Thyroid gland (tissue), 4 donors: ENCODE measurements at places on chromosomes 3 and 15. TPM values are rescaled to one million over a fixed set of nuclear protein-coding genes. Genes with fewer than 3 reads are reported as not detected.

FAH gene
- 14.0 TPM for total RNA-seq

BUB1B gene
- total RNA-seq: 0.20 TPM

PAQR5 gene
- total RNA-seq: 0.42 TPM

PPM1L gene
- total RNA-seq: 47.2 TPM

DNA sequence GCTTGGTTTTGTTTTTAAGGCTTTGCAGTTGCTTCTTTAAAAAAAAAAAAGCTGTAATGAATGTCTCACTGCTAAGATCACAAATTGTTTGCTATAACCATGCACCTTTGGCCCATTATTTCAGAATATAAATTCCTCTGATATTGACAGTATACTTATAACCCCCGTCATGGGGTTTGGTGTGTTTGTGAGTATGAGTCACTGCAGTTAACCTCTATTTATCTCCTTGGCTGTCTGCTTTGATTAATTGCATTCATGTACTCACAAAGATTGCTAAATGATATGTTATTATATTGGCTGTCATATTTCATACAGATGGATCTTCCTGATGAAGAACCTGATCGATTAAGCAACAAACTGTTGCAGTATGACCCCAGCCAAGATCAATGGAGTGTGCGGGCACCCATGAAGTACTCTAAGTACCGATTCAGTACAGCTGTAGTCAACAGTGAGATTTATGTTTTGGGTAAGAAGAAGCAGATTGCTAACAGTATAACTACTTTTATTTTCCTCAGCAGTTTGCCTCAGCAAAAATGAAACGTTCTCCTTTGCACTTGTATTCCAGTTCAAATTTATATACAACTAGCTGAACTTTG, 14.9 kb downstream of the KBTBD12 start:
- no peak overlapping the region for H3K27ac ChIP-seq
- DNase-seq: no peak
- H3K27me3 ChIP-seq: no peaks in the 10 kb centered on the region
- no peaks in the 10 kb centered on the region for H3K4me1 ChIP-seq

GRCh38 chr15:35068846-35069475, 16.1 kb downstream of the NANOGP8 start:
- no peaks in the 10 kb centered on the region for H3K36me3 ChIP-seq
- no peak overlapping the region for H3K4me3 ChIP-seq
- H3K4me1 ChIP-seq: peaks cover 3% of the 10 kb centered on the region

- H3K27ac ChIP-seq: no peak overlapping the region
- H3K4me3 ChIP-seq: no peak overlapping the region
- H3K27me3 ChIP-seq: no peaks in the 10 kb centered on the region
Measured at GRCh38 chr15:80482696-80483095, 78.5 kb downstream of the ARNT2 start.

GRCh38 chr15:68763063-68763462, 57.6 kb downstream of the ANP32A start:
- no peak overlapping the region for H3K27ac ChIP-seq
- no peak overlapping the region for H3K4me3 ChIP-seq
- no peaks in the 10 kb centered on the region for H3K36me3 ChIP-seq
- no peaks in the 10 kb centered on the region for H3K27me3 ChIP-seq

DNA sequence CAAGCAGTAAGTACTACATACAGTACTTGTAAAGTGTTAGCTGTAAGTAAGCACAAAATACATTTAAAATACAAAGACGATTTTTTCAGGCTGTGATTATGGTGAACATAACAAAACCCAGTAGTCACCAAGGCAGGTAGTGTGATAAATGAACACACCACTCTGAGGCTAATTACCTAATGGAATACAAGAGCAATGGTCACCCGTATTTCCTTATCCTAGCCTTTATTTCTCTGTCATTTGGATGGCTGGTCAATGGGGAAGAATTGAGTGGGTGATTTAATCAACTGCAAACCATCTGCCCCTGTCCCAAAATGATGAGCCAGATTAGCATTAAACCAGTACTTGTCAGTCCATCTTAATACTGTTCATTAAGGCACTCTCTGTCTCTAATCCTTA, 89.2 kb upstream of the CGNL1 start:
- no peak for DNase-seq
- no peak overlapping the region for H3K27ac ChIP-seq
- no peak overlapping the region for H3K4me3 ChIP-seq
- H3K36me3 ChIP-seq: no peaks in the 10 kb centered on the region
- H3K27me3 ChIP-seq: no peaks in the 10 kb centered on the region
- H3K4me1 ChIP-seq: peaks cover 6% of the 10 kb centered on the region

- no peak overlapping the region for H3K4me3 ChIP-seq
- H3K36me3 ChIP-seq: no peaks in the 10 kb centered on the region
- no peaks in the 10 kb centered on the region for H3K27me3 ChIP-seq
- no peak overlapping the region for H3K27ac ChIP-seq
- no peaks in the 10 kb centered on the region for H3K4me1 ChIP-seq
Measured at GRCh38 chr3:116148881-116149851, 296.1 kb downstream of the LSAMP start.

- no peaks in the 10 kb centered on the region for H3K4me1 ChIP-seq
- no peak overlapping the region for H3K27ac ChIP-seq
- H3K36me3 ChIP-seq: no peaks in the 10 kb centered on the region
- no peak overlapping the region for H3K4me3 ChIP-seq
- no peak for DNase-seq
Measured at GRCh38 chr15:36875740-36876334, 224.5 kb downstream of the MEIS2 start.

GRCh38 chr3:46370839-46371518, at the start of gene CCR5:
TSS of gene CCR5 (plus strand) at chr3:46370946. CDS start at chr3:46372903, 1,957 bp downstream.
- H3K4me3 ChIP-seq: no peak within 1 kb of the TSS
- no peaks in the 10 kb centered on the region for H3K27me3 ChIP-seq
- DNase-seq: no peak
- H3K36me3 ChIP-seq: no peaks in the 10 kb centered on the region
- no peaks in the 10 kb centered on the region for H3K4me1 ChIP-seq
